ENCODE measurements at places on chromosomes 13 and 19.
A peak's percentile ranks its signal among the peaks of the same experiment; 100 is the strongest.

DNA sequence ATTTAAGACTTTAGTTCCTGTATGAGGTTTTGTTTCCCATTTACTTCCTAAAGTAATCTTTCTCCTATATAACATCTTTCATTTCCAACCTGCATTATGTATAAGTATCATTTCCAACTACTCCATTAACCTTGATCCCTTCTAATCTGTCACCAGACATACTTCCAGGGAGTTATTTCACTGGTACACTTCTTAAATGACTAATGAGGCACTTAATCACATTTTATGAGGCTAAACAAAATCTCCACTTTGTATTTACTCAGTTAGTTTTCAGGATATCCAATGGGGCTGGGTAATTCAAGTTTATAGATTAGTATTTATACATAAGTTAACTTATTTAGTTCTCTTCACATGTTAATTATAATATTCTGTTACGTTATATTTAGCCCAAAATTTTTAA lies 634.7 kb downstream of the PCDH17 start:
- DNase-seq: no peak

DNA sequence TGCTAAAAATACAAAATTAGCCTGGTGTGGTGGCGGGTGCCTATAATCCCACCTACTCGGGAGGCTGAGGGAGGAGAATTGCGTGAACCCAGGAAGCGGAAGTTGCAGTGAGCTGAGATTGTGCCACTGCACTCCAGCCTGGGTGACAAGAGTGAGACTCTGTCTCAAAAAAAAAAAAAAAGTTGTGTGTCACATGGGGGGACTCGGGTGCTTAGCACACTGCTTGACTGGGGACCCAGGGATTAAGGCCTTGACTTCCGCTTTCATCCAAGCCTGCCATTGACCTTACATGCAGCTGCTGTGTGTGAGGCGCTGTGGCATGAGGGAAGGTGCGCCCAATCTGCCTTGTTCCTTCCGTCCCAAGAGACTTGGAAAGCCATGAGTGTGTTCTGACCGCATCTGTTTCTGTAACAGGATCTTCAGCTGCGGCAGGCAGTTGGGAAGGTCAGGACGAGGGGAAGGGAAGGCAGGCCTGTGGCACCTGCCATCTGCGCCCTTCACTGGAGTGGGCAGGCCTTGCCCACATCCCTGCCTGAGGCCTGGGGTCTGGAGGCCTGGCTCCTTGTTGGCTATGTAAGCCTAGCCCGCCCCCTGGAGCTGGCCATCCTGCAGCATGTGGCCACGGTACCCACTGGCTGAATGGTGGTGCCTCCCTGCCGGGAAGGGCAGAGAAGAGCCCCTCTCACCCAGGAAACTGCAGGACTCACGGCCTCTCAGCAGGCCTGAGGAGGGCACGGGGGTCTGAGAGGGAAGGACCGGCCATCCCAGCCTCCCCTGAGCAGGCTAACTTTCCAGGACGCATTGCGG lies 23.0 kb downstream of the PPP1R37 start:
- no peak for DNase-seq

DNA sequence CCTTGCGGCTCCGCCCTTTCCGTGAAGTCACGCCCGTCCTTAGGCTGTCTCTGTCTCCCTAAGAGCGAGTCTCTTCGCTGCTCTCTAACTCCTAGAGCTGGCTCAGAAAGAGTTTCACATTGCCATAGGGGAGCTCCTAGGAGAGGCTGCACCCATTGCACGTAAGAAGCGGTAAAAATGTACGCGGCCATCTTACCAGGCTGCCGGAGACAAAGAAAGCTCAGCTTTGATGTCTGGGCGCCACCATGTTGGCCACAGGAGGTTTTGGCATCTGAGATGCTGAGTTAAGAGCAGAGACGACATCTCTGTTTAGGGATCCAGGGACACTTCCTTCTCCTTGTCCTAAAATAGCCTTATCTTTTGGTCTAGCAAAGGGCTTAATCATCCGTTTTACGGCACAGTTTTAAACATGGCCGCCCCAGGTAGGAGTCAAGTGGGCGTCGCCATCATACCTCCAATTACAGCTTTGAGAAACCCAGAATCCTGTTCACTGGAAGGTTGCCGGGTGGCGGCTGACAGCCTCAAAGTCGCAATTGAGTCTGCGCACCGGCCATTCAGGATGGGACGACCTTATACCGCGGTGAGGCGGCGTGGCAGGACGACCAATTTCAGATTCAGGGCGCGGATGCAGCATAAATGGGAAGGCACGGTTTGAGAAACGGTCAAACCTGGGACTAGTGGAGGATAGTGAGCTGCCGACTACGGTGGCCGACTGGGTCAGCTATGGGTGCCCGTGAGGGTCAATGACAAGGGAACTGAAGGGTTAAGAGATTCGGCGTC lies at the start of gene ZNF793:
Gene ZNF793 (plus strand): TSS at position 553 of the 780 bp plus-strand sequence. CDS start 16,501 bp downstream, outside the sequence.
- peak; percentile 86 for DNase-seq

DNA sequence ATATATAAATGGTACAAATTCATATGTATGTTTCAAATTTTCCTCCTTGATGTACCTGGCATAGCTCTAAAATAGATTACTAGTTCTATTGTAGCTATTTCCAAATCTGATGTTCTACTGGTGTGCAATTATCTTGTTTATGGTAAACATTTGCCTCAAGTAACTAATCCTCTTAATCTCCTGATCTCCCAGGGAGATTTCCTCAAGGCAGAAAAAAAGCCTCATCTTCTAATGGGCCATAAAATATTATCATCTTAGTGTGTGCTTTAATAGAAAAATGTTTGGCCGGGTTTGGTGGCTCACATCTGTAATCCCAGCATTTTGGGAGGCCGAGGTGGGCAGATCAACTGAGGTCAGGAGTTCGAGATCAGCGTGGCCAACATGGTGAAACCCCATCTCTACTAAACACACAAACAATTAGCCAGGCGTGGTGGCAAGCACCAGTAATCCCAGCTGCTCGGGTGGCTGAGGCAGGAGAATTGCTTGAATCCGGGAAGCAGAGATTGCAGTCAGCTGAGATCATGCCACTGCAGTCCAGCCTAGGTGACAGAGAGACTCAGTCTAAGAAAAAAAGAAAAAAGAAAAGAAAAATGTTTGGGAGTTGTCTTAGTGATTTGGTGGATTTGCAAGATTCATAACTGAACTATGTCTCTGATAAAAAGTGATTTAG lies 498.9 kb upstream of the SLITRK5 start:
- DNase-seq: no peak

GRCh38 chr19:4075373-4075772 lies 8.7 kb upstream of the ZBTB7A start:
- no peak for DNase-seq

All from left ventricle myocardium superior (tissue), 1 donor.